ENCODE measurements at places on chromosomes 6 and 20.

GRCh38 chr6:56789342-56789741 is 146.7 kb upstream of the DST start:
- DNase-seq = no peak

DNA sequence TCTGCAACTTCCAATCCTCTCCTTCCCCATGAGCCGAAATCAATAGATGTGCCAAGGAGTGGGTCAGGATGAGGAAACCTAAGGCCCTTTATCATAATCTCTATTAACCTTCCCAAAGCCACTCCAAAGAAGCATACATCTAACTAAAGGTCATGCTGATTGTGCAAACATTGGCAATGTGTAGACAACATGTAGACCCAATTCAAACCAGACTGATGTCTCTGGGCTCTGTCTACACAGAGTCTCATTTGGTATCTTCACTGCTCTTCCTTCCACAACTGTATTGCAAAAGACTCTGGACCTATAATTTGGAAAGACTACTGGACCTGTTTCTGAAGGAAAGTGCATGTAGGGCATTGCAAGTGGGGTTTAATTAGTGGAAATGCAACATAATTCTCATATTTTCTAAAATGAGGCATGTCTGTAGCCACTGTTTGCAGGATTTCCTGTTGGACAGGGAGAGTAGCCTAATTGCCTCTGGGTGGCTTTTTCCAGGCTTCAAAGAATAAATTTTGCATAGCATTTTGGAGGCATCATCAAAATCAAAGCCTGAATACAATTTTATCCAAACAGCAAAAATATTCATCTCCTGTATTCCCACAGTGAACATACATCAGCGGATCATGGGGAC is 35.0 kb upstream of the MLIP start:
- no peak for DNase-seq

- DNase-seq = no peak
Measured at GRCh38 chr6:44722736-44723135, 335.2 kb downstream of the CDC5L start.

- no peak for DNase-seq
Measured at GRCh38 chr20:37522260-37523011, 1.4 kb downstream of the NNAT start.

DNA sequence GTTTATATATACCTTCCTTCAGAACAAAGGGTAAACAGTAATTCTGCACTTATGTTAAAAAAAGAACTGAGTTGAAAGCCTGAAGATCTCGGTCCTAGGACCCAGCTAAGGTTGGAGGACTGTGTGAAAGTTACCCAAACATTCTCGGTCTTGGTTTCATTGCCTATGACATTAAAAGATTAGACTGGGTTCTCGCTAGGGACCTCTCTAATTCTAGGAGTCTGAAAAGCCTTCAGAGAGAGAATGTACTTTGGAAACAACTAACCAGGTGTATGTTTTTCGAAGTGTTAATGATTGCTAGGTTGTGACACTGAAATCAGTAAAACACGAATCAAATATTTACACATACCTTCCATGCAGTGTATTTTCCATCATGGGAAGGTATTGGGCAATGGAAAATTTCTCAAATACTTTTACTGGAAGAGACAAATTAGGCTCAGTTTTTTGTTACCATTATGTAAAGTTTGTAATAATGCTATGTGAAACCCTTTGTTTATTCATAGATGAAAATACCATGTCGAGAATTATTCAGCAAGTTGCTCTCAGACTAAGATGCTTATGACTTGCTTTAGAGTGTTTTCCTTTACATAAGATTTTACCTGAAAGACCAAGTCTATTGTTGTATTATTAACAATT is 113.7 kb upstream of the LOC128125822 start:
- no peak for DNase-seq

GRCh38 chr20:43040427-43040826 is 149.3 kb downstream of the PTPRT start:
- DNase-seq = peak; percentile 58

DNA sequence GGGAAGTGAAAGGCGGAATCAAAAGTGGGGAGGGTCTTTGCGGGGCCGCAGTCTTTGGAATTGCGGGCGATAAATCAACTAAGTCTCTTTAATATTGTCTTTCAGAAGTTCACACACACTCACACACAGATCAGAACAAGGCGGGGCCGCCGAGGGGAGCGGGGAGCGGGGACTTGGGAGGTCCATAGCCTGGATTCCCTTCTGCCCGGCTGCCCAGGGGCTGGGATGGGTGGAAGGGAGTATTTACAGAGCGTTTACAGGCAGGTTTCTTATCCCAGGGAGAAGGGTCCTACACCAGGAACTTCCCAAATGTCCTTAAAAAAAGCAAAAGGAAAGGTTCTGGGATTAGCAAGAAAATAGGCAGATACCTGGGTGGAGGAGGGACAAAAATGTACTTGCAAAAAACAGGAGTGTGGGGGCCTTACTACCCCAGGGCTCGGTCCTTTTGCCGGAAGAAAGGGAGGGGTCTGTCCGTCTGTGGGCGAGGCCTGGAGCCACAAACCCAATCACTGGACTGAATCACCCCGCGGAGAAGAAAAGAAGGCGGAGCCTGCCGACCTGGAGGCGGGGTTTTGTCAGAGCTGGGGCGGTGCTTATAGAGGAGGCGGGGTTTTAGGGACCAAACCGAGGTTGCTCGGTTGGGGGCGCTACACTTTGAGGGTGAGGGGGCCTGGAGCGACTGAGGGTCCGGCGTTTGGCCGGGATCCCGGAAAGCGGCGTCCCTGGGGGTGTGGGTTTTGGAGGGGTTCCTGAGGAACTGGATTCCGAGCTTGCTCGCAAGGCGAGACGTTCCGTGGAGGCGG is 3.2 kb downstream of the PRRT1 start:
- DNase-seq = no peak

DNA sequence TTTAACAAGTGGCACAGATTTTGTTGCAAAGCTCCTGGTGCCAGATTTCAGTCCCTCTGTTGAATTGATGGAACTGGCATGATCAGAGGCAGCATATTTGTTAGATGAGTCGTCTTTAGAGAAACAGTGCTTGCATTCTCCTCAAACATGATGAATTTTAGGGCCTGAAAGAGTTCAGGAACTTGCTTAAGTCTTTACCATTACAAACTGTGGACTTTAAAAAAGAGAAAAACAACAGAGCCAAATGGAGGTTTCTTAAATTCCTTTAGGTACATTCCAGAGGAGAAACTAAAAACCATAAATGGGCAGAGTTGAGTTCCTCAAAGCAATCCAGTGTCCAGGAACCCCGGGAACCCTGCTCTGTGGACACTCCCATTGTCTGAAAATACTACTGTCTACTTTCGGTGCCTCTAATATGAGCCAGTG is 2.5 kb downstream of the GTF2H5 start:
- DNase-seq = no peak

Data from DND-41 (cell line).